ENCODE measurements at places on chromosomes 3 and 15.

DNA sequence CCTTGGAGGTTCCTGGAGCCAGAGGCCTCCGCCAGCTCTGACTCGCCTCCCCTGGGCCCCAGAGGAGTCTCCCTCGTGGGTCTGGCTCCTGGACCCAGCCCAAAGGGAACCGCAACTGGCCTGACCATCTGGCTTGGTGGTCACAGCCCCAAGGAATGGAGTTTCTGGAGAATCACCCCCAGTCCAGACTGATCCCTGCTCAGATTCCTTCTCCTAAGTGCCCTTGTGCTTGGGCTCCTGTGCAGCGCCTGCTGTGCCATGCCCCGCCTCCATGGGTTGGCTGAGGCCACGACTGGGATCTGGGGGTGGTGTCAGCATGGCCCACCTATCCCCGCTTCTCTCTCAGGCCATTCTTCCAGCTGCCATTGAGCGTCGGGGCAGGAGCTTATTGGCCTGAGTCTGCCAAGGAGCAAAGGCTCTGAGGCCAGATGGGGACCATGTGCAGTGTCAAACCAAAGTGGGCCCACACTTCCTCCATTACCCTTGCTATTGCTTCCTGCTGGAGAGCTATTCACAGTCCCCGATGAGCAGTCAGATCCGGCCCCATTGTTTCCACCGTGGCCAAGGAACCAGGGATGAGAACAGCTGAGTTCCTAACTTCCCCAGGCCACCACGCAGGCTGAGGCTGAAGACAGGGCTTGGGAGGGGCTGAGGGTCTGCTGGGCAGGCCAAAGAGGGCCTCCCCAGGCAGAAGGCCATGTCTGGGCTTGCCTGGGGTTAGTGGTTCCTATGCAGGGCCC, 19.0 kb downstream of the CSPG4 start:
- peak; percentile 74 for DNase-seq

GRCh38 chr3:108338901-108339545, 42.7 kb downstream of the HHLA2 start:
- DNase-seq = no peak

GRCh38 chr3:135192929-135193328, 397.9 kb downstream of the EPHB1 start:
- DNase-seq = no peak

- no peak for DNase-seq
These were observed 542.3 kb upstream of the ROBO2 start for GRCh38 chr3:76497636-76498035.

DNA sequence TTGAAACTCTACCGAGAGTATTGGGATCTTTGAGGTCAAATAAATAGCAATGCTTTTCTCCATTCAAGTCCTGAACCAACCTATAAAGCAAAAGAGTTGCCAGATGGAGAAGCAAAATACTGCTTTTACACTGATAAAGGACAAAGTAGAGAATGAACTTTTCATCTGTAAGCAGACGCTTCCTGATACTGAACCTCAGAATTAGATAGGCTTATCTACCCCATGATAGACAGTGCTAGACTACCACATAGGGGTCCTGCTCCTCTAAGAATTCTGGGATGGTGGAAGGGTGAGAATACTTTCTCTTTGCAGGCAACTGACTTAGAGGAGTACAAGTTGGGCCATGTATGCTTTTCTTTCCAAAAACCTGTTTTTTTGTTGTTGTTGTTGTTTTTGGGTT, 9.5 kb downstream of the SAXO2 start:
- no peak for DNase-seq

DNA sequence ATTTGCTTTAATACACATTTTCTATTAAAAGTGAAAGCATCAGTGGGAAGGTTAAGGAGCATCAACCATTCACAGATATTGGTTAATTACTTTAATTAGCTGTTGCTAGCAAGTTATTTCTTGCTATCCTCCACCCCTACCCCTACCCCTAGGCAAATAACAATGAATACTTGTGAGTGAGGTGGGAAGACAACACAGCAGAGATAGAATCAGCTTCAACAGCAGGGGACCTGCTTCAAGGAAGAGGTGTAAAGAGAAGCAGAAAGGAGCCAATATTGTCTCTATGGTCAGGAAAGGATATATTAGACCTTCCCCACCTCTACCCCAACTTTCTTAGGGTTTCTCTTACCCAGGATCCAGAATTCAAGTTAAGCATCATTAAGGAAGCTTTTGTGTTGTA, 149.4 kb downstream of the SNRK start:
- no peak for DNase-seq

- DNase-seq = no peak
These were observed 16.9 kb upstream of the SCAMP5 start for GRCh38 chr15:74978503-74978902.

DNA sequence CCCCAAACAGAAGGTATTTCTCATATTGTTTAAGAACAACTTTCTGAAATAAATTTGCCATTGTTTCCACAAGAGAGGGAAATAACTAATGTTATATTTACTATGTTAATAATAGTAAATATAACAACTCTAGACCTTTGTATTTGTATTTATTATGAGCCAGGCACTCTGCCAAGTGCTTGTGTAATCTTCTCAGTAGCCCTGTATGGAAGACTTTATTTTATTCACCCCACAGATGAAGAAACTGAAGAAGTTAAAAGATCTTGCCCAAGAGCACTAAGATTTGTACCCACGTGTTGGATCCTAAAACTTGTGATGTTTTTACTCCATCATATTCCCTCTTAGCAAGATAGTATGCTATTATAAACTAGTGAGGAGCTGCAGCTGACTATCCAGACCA, 12.0 kb upstream of the GNB4 start:
- DNase-seq = peak; percentile 53

DNA sequence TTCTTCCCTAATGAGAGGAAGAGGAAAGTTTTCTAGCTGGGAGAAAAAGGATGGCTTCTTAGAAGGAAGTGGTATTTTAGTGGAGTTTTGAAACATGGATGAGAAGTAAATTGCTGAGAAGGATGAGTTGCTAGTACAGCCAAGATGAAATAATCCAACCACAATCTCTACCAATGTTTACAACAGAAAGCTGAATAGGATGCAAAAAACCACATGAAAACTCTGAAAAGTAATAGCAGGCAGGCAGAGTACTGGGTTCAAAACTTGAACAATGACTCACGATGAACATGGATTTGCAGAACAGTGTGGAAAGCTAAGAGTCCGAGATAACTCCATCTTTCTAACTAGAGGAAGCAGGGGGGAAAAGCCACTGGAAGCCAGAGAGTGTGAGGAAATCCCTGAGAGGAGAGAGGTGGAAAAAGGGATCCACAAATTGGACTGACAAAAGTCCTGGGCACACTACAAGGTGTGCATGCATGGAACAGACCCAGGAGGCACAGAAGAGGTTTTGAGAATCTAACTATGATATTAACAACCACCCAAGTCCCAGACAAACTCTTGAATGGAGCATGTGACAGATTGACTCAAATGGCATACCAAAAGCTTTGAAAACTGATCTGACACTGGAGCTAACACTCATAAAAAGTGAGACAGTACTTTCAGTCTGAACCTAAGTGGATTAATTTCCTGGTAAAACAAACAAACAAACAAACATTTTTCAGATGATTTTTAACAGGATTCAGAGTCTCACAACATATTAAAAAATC, 76.7 kb downstream of the ST6GAL1 start:
- DNase-seq = no peak

DNA sequence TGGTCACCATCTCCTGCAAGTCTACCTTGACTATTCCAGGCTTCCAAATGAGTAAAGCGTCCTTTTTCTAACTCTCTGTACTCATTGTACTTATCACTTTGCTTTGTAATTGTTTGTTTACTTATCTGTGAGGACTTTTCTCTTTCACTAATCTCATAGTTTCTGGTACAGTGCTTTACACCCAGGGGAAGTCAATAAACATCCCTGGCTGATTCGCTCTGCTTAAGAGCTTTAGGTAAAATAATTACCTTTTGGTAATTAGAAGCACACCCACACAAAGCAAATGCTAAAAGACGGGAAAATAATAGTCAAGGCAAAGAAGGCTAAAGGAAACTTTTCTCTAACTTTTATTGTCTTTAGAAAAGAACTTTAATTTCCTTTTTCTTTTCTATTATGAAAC, 466.9 kb upstream of the ROBO1 start:
- no peak for DNase-seq
